Left lung (tissue), 14 donors: ENCODE measurements at places on chromosomes 2 and 18. TPM values are rescaled to one million over a fixed set of nuclear protein-coding genes. Genes with fewer than 3 reads are reported as not detected.

DNA sequence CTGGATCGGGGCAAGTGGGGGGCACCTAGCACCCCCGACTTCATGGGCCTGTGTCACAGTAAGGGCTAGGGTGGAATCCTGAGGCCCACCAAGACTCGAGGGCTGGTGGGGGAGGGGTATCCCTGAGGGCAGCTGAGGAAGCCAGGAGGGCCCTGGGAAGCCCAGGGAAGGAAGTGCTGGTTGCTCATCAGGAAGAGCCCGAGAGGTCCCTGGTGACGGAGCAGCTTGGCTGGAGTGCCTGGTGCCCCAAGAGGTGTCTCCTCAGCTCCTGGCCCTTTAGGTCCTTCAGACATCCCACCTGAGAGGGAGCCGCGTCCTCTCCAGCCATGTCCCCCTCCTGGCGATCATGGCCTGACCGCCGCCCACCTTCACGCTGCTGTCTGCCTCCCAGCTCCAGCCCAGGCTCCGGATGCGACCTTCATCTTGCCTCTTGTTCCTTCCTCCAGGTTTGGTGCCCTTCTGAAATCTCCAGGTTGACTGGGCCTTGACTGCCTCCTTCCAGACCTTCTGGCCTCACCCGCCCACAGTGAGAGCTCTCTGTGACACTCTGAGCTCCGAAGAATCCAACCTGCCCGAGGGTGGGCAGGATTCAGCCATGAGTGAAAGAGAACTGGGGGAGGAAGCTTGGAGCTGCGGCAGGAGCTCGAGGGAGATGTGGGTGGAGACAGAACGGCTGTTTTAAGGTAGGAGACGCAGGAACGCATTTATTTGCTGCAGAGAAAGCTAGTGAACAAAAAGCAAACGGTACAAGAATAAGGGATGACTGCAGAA is 42.7 kb upstream of the SEMA4C start:
- DNase-seq, result no peak
- H3K4me1 ChIP-seq, result peaks cover 13% of the 10 kb centered on the region
- H3K27ac ChIP-seq, result no peak overlapping the region
- H3K36me3 ChIP-seq, result no peaks in the 10 kb centered on the region

- no peaks in the 10 kb centered on the region for H3K4me1 ChIP-seq
- H3K27ac ChIP-seq, result no peak overlapping the region
- no peak overlapping the region for H3K4me3 ChIP-seq
These were observed 1293.1 kb upstream of the SLC39A10 start for GRCh38 chr2:194363878-194364277.

The COLEC11 gene
- total RNA-seq, result 1.4 TPM

The NCK2 gene
- total RNA-seq, result 37.6 TPM
